ENCODE measurements at places on chromosomes 5 and 9.

- no peak for DNase-seq
These were observed 1.0 kb upstream of the NIM1K start for GRCh38 chr5:43190755-43191603.

- DNase-seq, result no peak
These were observed 317.9 kb upstream of the FTMT start for GRCh38 chr5:121533814-121534213.

GRCh38 chr5:113187906-113188305, 211.3 kb downstream of the DCP2 start:
- DNase-seq, result no peak

GRCh38 chr9:109935406-109936087, 155.5 kb downstream of the PALM2AKAP2 start:
- no peak for DNase-seq

All from stimulated activated CD4-positive, alpha-beta T cell treated with anti-CD3 and anti-CD28 coated beads, Interleukin-12 subunit alpha, Interleukin-12 subunit beta, amount 100 ng/mL, for 4 hours (primary cell).